ENCODE measurements at places on chromosomes 4 and X.

DNA sequence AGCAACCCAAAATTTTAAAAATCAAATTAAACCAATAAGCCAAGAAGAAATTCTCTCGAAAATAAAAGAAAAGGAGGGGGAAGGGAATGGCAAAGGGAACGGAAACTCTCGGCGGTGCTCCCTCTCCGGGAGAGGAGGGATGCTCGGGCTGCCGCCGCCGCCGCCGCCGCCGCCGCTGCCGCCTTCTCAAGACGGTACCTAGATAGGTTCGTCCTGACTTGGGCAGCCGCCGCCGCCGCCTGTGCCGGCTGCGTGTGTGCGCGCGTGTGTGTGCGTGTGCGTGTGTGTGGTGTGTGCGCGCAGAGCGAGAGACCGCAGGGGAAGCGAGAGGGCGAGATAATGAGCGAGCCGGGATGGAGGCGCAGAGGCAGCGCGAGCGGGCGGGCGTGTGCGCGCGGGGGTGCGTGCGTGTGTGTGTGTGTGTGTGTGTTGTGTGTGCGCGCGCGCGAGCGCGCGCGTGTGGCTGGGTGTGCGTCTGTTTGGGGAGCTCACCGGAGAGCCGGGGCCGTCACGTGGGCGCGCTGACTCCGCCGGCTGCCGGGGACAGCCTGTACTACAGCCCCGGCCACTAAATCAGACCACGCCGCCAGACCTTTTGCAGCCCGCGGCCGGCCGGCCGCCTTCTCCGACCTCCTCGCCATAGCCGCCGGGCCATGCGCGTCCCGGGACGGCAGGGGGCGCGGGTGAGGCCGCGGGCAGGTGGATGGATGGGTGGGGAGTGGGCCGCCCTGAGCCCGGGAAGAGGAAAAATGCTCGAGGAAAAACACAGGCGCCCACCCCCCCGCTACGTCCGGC, 111.6 kb downstream of the DHX15 start:
- DNase-seq, result peak; percentile 39

DNA sequence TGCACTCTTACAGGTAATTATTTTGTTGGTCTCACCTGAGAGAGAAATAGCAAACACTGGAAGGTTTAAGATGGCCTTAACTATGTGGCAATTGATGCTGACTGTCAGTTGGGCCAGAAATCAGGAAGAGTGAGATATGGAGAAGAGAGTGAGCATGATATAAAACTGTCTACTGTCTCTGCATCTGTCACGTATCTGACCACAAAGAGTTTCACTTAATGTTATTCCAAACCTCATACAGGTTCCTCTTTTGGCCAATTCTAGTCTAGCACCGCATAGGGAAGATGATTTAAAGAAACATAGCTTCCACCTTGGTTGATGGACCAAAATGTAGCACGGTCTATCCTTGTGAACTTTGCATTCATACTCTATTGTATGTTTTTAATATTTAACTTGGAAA, 381.0 kb upstream of the BOD1L1 start:
- no peak for DNase-seq

- no peak for DNase-seq
Observed at GRCh38 chrX:47170861-47171692, 22.6 kb upstream of the UBA1 start.

DNA sequence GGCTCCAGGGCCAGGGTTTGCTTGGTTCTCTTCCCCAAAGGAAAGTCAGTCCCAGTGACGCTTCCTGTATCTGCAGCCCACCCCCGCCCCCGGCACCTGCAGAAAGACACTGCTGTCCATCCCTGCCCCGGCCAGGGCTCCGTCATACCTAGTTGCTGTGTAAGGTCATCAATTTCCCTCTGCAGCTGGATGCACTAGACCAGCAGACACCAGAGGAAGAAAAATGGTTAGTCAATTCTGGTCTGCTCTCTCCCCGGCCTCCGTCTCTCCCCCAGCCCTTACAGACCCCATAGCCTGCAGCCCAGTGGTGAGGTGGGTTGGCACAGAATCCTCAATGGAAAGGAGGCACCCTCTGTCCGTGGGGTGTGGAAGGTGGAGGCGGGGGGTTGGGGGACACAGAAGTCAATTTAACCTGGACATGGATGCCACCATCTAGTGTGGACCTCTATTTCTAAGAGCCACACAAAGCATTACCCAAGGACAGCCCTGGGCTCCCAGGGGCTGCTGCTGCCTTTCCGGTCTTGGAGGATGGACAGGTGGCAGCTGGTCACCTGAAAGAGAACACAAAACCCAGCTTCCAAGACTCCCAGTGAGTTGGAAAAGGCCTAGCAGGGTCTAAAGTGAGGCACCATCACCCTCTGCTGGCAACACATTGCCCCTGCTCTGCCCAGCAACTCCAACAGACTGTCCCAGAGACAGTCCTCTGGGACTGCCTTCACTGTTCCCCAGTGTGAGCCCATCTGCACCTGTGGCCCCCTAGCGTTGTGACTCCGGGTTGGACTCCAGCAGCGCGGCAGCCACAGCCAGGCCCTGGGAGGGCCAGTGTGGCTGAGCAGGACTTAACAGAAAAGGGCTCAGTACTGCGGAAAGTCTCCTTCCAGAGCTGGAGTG, 40.2 kb upstream of the NHSL2 start:
- peak; percentile 2 for DNase-seq

DNA sequence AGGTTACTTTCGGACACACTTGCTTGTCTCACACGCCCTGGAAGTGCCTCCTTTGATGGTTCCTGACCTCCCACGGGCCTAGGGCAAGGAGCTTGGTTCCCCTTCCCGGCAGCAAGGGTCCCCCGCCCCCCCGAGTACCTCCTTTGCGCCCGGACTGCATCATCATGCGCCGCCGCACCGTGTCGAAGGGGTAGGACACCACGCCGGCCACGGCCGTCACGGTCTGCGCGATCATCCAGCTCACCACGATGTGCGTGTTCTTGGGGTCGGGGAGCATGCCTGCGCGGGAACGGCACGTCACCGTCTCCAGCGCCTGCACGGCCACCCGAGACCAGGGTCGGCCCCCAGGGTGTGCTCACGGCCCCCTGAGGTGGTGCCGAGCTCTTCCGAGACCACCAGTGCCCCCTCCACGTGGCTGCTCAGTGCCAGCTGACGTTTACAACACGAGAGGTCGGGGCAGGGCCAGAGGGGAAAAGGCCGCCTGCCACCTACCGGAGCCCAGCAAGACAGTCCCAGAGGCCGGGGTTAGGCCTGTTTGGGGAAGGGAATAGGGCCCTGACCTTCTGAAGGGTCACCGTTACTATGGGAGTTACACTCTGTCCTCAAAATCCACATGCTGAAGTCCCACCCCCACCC, 4.7 kb downstream of the SLC25A6 start:
- no peak for DNase-seq

GRCh38 chrX:39753293-39753996, 344.3 kb downstream of the BCOR start:
- DNase-seq, result no peak

DNA sequence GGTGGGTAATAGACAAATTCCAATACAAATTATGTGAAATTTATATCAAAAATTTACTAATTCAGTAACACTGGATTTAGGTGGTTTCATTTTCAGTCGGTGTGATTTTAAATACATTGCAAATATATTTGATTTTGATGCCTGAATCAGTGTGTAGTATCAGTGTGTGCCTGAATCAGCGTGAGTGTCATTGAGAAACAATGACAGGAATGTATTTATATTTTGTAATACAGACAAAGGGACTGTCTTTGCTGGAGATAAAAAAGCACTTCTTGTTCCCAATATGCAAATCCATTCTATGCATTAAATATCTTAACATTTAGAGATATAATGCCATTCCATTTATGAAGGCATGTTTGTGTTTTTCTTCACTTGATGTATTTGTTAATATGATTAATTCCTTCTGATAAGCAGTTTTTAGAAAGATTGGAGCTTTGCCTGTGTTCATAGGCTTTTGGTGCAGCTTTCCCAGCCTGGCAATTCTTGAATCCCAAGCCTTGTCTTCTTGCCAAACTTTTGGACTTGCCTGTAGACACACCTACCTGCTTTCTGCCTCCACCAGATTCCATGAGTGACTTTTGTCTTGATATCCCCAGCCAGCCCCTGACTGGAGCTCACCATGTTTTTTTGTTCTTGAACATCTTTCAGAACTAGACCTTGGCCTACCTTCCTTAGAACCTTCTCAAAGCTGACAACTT, 243.8 kb downstream of the ADGRL3 start:
- DNase-seq, result no peak

DNA sequence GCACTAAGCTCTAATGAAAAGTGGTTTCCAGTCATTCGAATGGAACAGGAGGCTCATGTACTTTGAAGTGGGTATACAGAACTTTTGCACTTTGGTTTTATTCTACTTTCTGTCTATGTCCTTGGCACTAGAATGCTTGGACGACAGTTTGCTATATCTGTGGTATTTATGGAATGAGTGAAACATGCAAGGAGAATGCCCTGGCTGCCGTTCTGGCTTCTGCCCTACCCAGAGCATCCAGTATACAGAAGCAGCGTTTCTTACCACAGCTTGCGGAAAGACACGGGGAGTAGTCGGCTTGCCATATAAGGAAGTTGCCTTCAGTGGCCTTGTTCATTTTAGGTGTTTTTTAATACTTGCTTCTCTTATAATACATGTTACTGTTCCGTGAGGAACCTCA, 98.0 kb downstream of the TBL1X start:
- DNase-seq, result no peak

GRCh38 chrX:275967-276580, 5.1 kb upstream of the PLCXD1 start:
- DNase-seq, result peak; percentile 40

DNA sequence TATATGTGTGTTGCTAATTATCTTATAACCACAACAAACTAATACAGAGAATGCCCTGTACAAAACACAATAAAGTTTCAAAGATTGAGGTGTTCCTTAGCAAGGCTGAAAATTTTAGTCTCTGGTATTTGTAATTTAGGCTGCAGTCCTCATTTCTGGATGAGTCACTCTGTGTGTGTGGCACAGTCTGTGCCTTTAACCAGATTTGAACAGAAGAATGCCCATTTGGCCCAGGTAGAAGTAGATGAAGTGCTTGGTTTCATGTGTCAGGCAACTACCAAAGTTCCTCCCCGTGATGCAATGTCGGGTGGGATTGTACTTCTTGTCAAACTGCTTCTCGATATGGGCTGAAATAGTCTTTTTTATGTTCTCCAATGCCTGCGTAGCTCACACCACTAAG, 91.6 kb upstream of the H2AZ1 start:
- no peak for DNase-seq
